ENCODE measurements at places on chromosomes 2 and 18.
A peak's percentile ranks its signal among the peaks of the same experiment; 100 is the strongest.

GRCh38 chr18:12282442-12283039 lies 25.5 kb upstream of the TUBB6 start:
- no peak for DNase-seq

GRCh38 chr2:20159411-20160070 lies 65.4 kb downstream of the SDC1 start:
- no peak for DNase-seq

- no peak for DNase-seq
Measured at GRCh38 chr18:43007365-43007764, 108.1 kb downstream of the RIT2 start.

DNA sequence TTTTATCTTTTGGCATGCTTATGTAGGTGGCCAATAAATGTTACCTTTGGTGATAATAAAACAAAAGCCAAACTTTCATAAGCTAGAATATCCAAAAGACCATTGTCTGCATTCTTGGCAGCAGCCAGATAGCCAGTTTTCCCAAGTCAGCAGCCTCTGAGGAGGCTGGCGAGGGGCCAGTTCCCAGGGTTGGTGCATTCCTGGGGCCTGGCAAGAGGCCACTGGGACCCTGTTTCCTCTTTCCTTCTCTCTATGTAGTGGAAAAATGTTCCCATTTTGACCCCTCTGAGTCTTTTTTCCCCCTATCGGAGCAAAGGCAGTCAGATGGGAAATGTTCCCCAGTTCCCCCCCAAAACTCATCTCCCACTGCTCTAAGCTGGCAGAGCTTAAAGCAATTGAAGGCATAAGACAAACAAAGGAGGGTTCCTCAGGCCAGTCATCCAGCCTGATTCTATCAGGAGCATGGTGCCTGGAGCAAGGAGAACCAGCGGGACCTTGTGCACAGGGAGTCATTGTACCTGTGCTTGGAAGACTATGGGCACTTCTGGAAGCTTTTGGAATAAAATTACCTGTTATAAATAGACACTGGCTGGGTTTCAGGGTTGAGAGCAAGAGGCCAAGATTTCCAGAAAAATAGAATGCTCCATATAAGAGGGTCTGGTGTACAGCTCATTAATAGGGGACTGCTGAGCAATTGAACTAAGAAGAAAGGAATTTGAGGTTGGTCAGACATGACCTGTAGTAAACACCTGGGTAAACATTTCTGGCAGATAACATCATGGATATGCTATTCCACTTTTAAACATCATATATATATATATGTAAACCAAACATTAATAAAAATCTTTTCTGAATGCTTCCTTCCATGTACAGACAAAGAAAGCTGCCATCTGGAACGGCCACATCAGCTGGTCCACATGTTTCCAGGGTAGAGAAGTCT lies 63.4 kb downstream of the NCKAP5 start:
- DNase-seq, result no peak

DNA sequence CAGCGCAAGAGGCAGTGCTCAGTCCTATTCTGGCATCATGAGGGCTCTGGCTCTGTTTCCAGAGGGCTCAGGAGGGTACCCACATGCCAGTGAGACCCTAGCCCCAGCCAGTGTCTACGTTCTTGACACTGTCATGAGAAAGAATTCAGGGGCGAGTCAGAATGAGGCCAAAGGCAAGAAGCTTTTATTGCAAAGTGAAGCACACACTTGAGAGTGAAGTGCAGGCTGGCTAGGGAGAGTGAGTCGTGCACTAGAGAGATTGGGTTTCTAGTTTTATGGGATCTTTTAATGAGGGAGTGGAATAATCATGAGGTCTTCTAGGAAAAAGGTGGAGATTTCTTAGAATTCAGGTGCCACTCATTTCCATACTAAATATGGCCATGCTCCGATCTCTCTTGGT lies 164.1 kb downstream of the DCDC2C start:
- DNase-seq, result no peak

DNA sequence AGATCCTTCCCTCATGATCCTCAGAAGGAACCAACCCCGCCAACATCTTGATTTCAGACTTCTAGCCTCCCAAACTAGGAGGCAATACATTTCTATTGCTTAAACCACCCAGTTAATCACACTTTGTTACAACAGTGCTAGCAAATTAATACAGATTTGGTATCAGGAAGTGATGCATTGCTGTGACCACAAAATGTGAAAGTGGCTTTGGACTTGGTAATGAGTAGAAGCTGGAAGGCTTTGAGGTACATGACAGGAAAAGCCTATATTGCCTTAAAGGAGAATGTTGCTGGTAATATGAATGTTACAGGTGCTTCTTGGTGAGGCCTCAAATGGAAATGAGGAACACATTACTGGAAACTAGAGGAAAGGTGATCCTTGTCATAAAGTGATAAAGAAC lies 260.3 kb downstream of the SATB2 start:
- DNase-seq, result no peak

DNA sequence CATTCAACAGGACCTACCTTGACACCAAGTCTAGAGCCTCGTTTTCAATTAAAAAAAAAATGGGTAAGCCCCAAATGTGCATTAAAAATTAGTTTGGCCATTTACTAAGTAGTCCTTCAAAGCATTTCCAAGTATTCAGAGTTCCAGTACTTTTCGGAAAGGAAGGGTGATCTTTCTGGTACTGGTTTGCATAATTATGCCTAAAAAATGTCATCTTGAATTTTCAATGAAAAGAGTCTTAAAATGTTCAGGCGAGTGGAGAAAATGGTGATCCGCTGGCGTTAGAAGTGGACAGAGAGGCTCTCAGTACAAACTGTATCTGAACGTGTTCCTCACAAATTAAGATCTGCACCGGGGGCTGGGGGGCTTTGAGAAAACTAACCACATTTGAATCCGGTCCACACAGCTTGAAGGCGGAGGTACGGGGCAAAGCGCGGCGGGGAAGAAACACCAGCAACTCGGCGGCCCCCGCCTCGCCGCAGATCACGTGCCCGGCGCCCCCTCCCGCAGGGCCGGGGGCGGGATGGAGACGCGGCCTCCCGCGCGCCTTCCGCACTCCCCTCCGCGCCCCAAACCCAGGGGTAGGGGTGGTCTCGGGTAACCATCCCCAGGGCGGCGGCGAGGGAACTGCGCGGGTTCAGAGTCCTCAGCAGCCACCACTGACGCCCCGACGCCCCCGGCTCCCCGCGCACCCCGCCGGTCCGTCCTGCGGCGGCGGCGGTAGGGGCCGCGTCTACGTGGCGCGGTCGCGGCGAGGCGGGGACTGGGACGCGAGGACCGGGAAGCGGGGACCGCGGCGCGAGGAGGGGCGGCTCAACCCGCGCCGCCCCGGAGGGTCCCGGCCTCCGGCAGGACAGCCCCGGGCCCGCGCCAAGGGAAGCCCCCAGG lies 564 bp downstream of the LPIN2 start:
- peak; percentile 31 for DNase-seq

GRCh38 chr2:14635391-14635871 lies 2.9 kb downstream of the LRATD1 start:
- DNase-seq, result no peak

GRCh38 chr2:25460261-25460905 lies 118.7 kb upstream of the DNMT3A start:
- DNase-seq, result no peak

Data from stimulated activated CD8-positive, alpha-beta memory T cell treated with anti-CD3 and anti-CD28 coated beads, Interleukin-15, amount 100 ng/mL, for 4 hours (primary cell).